Fibroblast of skin of left quadriceps (primary cell): ENCODE measurements at places on chromosomes 5 and 9.

DNA sequence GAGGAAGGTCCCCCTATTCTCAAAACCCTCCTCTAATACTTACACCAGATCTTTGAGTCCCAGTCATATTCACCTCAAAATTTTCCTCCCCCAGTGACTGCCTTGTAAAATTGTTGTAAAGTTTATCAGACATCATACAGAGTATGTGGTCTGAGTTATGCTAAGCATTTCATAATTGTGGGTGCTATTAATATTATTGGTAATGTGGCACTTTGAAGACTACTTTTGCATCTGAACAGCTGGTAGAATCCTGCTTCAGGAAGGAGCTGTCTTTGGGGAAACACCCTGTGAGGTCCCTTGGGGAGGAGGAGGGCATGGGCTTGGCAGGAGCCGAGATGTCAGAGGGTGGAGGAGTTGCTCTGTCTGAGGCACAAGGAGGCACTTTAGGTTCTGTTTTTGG, 164.9 kb upstream of the ZNF618 start:
- no peak for DNase-seq

GRCh38 chr5:137858223-137858916, 9.3 kb upstream of the MYOT start:
- no peak for DNase-seq

DNA sequence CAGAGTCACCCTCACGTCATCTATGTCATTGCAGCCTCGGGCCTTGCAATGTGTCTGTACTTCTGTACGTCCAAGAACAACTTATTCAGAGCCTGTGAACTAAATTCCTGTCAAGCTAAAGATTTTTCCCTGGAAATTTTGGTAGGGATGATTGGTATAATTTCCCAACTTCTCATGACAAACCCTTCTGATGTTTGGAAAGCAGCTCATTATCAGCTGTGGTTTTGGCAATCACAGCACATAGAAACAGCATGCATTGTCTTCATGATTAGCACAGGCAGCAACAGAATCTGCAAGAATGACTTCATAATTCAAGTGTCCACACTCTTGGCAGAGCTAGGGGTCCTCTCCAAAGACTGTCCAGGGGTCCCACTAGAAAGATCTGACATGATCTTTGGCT, 49.5 kb downstream of the APBA1 start:
- DNase-seq, result peak; percentile 26

DNA sequence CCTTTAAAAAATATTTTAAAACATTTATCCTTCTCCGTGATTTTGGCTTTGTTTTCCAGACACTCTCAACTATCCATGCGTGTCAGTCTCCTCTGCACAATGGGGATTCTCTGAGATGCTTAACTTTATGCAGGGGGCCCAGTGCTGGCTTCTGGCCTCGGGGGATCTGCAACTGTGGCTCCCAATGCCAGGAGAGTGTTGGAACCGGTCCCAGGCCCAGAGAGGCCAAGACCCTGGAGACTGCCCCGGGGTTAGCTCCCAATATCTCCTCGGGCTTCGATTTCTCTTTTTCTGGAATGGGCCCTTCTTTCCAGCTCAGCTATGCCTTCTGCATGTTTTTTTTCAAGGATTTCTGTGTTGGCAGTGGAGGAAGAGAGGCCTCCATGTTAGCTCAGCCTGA, 20.1 kb upstream of the SARDH start:
- no peak for DNase-seq

GRCh38 chr5:107935645-107936044, 264.9 kb upstream of the EFNA5 start:
- no peak for DNase-seq

GRCh38 chr9:99387431-99387830, 165.3 kb downstream of the SEC61B start:
- DNase-seq, result no peak

GRCh38 chr5:150960791-150961396, 56.1 kb upstream of the ZNF300 start:
- DNase-seq, result no peak

GRCh38 chr5:34534523-34535103, 121.5 kb upstream of the RAI14 start:
- peak; percentile 95 for DNase-seq

- no peak for DNase-seq
These were observed 136.8 kb upstream of the LPCAT1 start for GRCh38 chr5:1660511-1660910.

- DNase-seq, result no peak
These were observed 12.3 kb downstream of the FNBP1 start for GRCh38 chr9:130030651-130031127.

- DNase-seq, result peak; percentile 54
These were observed 21.3 kb downstream of the PWWP2A start for GRCh38 chr5:160097991-160098390.

- DNase-seq, result no peak
These were observed 17.4 kb downstream of the GFI1B start for GRCh38 chr9:132995879-132996278.

GRCh38 chr5:103014983-103015382, 105.0 kb downstream of the GIN1 start:
- peak; percentile 32 for DNase-seq

- DNase-seq, result peak; percentile 27
These were observed 49.9 kb upstream of the GPR151 start for GRCh38 chr5:146565764-146566367.

GRCh38 chr9:124482431-124483031, 24.7 kb downstream of the NR5A1 start:
- DNase-seq, result no peak

- DNase-seq, result no peak
These were observed 108.2 kb downstream of the KLHL3 start for GRCh38 chr5:137627706-137628105.

- no peak for DNase-seq
These were observed 19.9 kb upstream of the KCNIP1 start for GRCh38 chr5:170483701-170484458.

GRCh38 chr9:1269533-1270315, 219.6 kb downstream of the DMRT2 start:
- no peak for DNase-seq

GRCh38 chr9:4077499-4078102, 222.3 kb downstream of the GLIS3 start:
- peak; percentile 44 for DNase-seq

- no peak for DNase-seq
These were observed 724 bp downstream of the TCERG1 start for GRCh38 chr5:146447734-146448380.

GRCh38 chr9:79604149-79604548, 32.4 kb downstream of the TLE4 start:
- DNase-seq, result no peak

- no peak for DNase-seq
These were observed 36.8 kb downstream of the SAXO1 start for GRCh38 chr9:18996211-18996610.

DNA sequence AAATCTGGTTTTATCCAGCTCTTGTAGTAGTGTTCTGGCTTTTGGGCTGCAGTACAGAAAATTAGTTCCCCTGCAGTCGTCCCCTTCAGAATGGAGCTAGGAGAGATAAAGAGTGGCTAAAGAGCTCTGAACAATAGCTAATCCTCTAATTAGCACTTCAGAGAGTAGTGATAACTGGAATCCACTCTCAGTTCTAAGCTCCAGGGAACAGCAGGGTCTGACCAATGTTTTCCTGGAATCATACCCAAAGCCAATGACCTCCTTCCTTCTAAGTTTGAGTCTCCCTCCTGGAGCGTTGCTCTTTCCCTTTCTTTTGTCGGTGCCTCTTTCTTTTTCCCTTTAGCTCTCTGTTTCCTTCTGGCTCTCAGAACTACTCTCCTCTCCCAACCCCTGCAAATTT, 47.4 kb downstream of the MFAP3 start:
- no peak for DNase-seq

GRCh38 chr5:91367344-91367743, 15.8 kb downstream of the ARRDC3 start:
- no peak for DNase-seq

- no peak for DNase-seq
These were observed 72.9 kb downstream of the ARSB start for GRCh38 chr5:78912085-78912771.

GRCh38 chr5:58048185-58048925, 411.5 kb downstream of the PLK2 start:
- no peak for DNase-seq

- DNase-seq, result no peak
These were observed 33.2 kb downstream of the CDH6 start for GRCh38 chr5:31226651-31227050.

DNA sequence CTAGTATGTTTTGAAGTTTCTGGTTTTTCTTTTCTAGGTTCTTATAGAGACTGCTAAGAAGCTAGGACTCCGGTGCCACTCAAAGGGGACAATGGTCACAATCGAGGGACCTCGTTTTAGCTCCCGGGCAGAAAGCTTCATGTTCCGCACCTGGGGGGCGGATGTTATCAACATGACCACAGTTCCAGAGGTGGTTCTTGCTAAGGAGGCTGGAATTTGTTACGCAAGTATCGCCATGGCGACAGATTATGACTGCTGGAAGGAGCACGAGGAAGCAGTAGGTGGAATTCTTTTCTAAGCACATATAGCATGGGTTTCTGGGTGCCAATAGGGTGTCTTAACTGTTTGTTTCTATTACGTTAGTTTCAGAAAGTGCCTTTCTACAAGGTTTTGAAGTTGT, 52.2 kb downstream of the MTAP start:
- DNase-seq, result no peak

GRCh38 chr5:65913519-65913918, 12.9 kb upstream of the ERBIN start:
- DNase-seq, result no peak

GRCh38 chr5:173232499-173233346, 2.3 kb downstream of the NKX2-5 start:
- DNase-seq, result no peak

GRCh38 chr5:170642776-170643436, 139.1 kb downstream of the KCNIP1 start:
- DNase-seq, result no peak

DNA sequence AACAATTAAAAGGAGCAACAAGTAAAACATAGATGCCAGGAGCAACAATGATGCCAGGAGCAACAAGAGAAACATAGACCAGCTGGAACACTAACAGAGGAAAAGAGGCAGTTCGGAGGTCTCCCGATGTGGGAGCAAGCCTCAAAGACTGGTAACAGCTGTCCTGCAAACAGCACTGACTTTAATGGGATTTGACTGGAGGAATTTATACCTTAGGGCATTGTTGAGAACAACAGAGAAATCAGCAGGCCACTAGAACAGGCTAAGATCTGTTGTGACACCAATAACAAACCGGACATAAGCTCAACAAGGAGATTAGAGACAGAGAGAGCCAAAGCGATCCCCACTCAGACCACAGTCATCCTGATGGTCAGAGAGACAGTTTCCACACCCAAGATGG, 11.8 kb upstream of the SYK start:
- no peak for DNase-seq
